ENCODE measurements at places on chromosomes 11 and 22.
A peak's percentile ranks its signal among the peaks of the same experiment; 100 is the strongest.

DNA sequence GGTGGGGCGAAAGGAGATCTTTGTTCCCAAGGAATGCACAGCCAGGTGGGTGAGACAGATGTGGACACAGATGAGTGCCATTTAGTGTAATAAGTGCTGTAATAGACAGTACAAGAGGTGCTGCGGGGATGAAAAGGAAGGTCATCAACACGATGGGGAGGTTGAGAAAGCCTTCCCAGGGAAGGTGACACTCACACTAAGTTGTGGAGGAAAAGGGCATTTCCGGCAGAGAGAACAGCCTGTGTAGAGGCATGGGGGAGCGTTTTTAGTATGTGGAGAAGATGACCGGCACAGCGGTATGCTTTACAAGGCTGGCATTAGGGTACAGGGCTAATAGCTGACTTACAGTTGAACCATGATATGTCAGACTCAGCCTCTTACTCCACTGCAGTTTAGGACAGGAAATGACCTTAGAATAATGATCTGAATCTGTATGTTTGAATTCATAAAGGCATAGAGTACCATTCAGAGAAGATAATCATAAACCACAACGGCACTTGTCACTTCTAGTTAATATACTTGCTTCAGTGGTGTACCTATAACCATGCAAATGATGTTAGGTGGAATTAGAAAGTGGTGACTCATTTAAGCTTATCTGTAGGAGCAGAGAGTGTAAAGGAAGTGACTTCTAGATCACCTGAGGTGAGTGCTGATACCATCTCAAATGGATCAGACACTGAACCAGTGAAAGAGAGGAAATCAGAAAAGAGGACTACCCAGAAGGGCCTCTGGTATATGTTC, 60.6 kb downstream of the FAM83F start:
- DNase-seq: no peak

DNA sequence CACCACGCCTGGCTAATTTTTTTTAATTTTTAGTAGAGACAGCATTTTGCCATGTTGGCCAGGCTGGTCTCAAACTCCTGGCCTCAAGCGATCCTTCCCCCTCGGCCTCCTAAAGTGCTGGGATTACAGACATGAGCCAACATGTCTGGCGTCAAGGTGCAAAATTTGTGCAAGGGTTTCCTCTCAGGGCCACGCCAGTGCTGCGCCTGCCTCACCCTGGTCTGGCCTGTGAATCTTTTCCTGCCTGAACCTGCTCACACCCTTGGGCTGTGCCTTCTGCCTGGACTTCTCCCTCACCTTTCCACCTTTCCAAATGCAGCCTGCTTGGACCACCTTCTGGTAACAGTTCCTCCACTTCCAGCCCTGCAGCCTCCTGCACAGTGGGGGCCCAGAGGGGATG, 43.4 kb downstream of the MCM5 start:
- no peak for DNase-seq

GRCh38 chr22:27299181-27300085, 502.1 kb downstream of the MN1 start:
- peak; percentile 36 for DNase-seq

DNA sequence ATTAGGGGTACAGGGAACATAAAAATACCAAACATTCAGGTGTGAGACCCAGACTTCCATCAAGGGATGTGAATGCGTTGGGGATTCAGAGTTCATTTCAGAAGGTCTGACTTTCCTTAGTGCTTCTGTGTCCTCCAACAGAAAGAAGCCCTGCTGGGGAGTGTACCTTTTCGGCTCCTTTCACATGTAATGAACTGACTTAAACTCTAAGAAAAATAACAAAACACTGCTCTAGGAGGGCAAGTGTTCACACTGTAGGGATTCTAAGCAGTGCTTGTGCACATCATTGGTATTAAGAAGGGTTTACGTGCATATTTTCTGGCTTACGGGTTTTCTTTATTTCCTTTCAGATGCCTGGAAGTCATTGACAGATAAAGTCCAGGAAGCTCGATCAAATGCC, 15.7 kb upstream of the TTC36 start:
- DNase-seq: no peak

DNA sequence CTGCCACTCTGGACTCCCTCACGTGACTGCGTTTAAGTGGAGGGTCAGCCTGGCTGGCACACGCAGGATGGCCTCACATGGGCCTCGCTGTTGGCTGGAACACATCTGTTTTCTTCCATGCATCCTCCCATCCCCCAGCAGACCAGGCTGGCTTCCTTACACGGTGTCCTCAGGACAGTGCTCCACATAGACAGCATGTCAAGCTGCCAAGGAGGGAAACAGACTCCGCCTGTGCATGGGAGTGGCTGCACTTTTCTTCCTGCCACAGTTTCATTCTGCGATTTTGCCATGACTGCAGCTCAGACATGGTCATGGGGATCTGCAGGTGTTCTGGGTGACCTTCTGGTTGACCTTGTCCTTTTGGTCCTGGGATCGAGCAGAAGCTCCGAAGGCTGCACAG, 344.2 kb downstream of the SHANK2 start:
- no peak for DNase-seq

- no peak for DNase-seq
These were observed 329.9 kb upstream of the ISX start for GRCh38 chr22:34736081-34736480.

GRCh38 chr22:23250056-23250784, 69.9 kb downstream of the BCR start:
- DNase-seq: no peak

DNA sequence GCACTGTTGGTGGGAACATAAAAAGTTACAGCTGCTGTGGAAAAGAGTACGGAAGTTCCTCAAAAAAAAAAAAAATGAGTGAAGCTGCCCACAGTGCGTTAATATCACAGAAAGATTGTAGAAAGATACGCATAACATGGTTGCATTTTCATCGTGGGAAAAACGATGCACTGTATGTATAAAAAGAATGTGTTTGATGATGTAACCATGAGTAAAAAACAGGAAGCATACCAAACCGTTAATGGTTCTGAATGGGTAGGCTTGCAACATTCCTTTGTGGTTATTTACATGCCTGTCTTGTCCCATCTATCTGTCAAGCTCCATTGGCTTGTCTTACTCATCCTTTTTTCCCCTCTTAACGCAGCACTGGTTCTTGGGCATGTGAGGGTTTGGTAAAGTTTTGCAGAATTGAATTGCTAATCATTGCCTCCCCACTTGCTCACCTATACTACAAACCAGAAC, 33.8 kb upstream of the DKK3 start:
- peak; percentile 95 for DNase-seq

DNA sequence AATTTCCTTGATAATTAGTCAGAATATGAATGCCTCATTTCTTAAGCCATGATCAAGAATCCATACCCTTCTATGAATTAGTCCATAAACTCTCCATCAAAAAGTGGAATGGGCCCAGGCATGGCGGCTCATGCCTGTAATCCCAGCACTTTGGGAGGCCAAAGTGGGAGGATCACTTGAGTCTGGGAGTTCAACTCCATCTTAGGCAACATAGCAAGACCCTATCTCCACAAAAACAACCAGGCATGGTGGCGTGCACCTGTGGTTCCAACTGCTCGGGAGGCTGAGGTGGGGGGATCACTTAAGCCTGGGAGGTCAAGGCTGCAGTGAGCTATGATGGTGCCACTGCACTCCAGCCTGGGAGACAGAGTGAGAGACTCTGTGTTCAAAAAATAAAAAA, 52.1 kb upstream of the SHANK2 start:
- DNase-seq: no peak

DNA sequence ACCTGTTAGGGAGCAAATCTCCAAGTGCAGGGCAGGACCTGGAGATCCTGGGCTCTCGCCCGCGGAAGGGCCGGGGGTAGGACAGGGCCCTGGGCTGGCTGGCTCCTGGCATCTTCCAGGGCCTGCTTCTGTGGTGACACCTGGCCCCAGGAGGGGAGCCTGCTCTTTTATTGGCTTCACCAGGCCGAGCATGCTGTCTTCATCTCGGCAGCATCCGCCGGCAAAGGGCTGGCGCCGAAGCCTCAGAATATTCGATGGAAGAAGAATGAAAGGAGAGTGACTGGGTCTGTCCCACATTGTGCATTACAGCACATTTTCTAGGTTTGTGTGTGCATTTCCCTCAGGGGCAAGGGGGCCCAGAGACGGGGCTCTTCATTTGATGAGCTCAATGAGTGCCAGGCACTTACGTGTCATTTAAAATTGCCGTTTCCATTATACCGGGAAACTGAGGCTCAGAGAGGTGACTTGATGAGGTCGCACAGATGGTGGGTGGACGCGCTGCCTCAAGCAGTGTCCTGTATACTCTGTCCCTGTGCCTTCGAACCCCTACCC, 70.0 kb downstream of the RBX1 start:
- DNase-seq: no peak

GRCh38 chr11:13105237-13105844, 96.2 kb downstream of the RASSF10 start:
- DNase-seq: no peak

DNA sequence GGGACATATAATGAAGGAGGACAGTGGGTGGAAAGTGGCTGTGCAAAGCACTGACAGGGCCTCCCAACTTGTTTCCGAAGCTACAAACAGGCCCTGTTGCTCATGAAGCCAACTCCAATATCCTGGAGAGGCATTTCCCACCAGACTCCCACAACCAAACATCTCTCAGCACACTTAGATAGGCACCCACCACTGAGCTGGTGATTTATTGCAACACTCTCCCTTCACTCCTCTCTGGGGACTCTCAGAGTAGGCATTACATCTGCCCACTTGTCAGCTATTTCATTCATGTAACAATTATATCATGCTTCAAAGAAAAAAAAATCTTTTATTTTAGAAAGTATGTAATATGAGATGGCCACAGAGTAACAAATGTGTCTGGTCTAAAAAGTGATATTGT, 32.1 kb upstream of the PPP2R1B start:
- no peak for DNase-seq

DNA sequence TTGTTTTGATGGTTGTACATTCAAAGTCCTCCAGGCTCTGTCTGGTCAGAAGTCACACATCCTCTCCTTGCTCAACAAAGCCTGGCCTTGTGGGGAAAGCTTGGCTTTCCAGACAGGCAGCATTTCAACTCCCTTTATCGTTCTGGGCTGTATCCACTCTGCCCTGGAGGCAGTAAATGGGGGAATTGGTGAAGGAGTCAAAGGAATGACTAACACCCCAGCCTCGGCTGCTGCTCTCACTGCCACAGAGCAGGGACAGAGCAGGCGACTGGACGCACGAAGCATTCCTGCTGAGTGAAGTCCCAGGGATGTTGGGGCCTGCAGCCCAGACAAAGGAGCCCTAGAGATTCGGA, 52.8 kb downstream of the WNT11 start:
- no peak for DNase-seq

Data from fibroblast of skin of left biceps (primary cell).